Stimulated activated CD8-positive, alpha-beta memory T cell treated with anti-CD3 and anti-CD28 coated beads, Interleukin-4, amount 100 ng/mL, for 1 hour (primary cell): ENCODE measurements at places on chromosomes 1 and 21.

GRCh38 chr1:19169642-19170041 lies 40.4 kb downstream of the UBR4 start:
- DNase-seq, result no peak

DNA sequence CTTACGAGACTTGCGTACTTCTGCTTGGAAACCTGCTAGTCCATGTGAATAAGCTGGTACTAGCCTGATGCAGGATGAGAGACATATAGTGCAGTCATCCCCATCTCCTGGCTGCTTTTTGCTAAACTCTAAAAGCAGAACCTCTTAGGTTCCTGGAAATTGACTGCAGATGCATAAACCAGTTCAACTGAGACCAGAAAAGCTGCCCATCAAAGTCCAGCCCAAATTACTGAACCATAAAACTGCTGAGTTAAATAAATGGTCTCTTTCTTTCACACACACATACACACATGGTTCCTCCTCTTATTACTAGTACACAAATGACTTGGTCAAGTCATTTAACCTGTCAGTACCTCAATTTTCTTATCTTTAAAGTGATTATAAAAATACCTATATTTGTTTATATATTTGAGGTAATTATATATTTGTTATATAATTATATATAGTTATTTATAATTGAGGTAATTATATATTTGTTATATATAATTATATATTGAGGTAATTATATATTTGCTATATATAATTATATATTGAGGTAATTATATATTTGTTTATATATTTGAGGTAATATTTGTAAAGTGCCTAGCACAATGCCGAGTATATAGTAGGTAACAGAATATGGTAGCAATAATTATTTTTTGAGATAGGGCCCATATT lies 25.2 kb upstream of the RABGAP1L start:
- DNase-seq, result no peak

DNA sequence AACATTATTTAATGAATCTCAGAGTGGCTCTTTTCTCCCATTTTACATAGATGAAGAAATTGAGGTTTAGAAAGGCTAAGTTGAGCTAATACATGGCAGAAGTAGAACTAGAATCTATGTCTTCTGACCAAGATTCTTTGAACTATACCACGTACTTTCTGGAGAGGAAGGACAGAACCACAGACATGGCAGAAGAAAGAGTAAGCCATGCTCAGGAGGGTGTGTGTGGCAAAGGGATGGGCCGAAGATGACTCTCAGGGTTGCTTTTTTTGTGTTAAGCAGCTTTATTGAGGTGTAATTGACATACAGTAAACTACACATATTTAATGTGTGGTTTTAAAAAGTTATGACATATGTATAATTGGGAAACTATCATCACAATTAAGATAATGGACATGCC lies 69.5 kb downstream of the PEX14 start:
- no peak for DNase-seq

DNA sequence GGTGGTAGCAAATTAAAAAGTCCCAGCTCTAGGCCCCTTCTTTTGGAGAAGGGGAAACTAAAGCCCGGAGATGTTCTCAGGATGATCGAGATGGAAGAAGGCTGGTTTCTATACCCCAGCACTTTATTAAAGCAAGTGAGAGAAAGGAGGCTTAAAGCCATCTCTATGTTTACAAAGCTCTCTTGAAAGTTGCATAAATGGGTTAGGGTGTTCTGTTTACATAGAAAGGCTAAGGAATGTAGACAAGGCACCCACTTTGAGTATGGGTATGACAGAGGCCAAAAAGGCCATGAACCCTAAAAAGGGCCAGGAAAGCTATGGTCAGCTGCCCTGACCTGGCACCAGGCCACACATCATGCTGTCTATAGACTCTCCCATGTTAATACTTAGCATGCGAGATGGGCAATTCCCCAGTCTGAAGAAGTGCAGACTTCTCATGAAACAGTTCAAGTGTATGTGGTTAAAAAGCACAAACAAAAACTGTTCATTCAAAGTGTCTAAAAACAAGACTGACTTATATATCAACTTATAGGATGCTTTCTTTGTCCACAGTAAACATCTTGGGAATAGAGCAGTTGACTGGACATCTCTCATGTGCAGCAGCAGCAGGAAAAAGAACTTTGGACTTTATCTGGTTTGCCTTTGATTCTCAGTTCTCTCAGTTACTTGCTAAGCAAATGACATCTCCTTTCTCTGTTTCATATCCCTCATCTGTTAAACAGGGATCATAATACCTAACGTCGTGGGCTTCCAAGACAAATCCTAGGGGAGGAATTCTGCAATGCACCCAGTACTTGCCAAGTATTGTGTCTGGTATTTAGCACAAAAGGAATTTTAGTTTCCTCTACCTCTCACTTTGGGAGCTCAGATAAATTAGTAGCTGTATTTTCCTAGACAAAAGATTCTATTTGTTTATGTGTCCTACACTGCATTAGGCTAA lies 521.6 kb downstream of the PLPP3 start:
- DNase-seq, result no peak

GRCh38 chr1:210340311-210340710 lies 11.6 kb downstream of the HHAT start:
- no peak for DNase-seq

- DNase-seq, result no peak
Observed at GRCh38 chr1:154983776-154984466, 777 bp downstream of the FLAD1 start.

DNA sequence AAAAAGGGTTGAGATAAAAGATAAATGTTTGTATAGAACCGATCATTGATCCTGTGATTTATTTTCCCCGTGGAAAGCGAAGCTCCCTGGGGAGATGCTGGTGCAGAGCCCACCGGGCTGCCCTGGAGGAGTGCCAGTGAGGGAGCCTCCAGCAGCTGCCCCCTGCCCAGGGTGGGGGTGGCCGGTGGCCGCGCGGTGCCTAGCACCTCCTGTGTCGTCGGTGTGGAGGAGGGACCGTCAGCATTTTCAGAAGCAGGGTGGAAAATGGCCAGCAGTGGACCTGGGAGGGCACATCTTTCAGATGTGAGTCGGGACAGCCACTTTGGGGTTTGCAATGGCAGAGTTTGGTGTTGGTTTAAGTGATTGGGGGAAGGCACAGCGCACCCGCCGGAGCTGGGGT lies 164.0 kb downstream of the PRDM16 start:
- no peak for DNase-seq

GRCh38 chr1:78834201-78834741 lies 172.3 kb downstream of the ADGRL4 start:
- DNase-seq, result no peak

DNA sequence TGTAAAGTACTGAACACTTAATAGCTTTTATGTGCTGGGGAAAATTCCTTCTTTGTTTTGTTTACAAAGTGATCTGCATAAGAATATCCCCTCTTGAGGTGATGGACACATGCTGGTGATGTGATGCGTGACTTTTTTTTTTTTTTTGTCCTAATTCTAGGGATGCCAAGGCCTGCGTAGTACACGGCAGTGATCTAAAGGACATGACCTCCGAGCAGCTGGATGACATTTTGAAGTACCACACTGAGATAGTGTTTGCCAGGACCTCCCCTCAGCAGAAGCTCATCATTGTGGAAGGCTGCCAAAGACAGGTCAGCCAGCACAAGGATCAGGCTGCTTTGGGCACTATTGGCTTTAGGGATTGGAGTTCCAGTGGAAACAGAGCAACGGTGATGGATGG lies 24.7 kb downstream of the ATP1A1 start:
- no peak for DNase-seq

DNA sequence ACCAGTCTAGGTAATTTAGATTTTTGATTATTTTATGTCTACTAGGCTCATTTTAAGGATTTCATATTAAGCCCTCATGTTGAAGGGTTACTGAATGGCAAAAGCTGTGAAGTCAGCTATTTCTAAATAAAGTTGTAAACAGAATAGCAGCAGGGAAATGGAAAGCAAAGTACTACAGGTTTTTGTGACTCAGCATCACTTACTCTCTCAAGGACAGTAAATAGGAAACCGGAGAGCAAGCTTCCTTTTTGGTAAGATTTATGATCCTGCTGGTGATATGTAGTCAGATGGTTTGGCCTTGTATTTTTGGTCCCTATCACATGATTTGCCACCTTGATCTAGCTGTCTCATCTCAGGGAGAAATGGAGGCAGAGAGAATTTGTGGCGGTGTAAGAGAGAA lies 226.0 kb downstream of the RPS6KC1 start:
- no peak for DNase-seq

DNA sequence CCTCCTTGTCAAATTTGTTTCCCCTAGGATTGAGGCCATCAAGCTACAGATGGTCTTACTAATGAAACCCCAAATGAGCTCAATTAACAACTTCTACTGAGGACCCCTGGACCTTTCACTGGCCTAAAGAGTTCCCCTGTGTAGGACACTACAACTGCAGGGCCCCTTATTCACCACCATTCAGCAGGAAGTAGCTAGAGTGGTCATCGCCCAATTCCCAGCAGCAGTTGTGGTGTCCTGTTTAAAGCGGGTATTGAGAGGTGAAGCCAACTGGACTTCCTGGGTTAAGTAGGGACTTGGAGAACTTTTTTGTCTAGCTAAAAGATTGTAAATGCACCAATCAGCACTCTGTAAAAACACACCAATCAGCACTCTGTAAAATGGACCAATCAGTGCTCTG lies 1466.9 kb downstream of the KCNT2 start:
- no peak for DNase-seq

DNA sequence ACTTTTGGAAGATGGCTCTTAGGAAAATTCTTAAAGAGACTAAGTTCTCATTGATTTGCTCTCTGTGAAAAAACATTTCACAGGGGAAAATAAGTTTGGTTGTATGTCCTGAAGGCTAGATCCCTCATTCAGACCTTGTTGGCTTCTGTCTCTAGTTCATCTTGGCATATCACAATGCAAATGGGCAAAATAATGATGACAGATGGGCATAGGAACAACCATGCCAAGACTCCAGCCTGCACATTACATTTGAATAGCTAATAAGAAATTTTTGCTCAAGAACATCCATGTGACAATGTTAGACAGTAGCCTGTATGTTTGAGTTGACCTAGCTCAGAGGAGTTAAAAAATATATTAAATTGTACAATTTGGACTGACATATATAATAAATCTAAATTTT lies 292.9 kb downstream of the PLA2G4A start:
- DNase-seq, result no peak

DNA sequence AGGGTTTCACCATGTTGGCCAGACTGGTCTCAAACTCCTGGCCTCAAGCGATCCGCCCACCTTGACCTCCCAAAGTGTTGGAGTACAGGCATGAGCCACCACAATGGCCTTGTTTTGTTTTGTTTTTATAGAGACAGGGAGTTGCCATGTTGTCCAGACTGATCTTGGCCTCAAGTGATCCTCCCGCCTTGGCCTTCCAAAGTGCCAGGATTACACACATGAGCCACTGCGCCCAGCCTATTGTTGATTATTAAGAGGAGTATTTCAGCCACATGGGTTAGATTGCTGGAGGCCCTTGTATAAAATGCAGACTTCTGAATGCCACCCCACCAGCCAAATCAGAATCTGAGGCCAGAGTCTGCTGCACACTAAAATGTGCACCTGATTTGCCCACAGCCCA lies 57.2 kb upstream of the ANGPTL1 start:
- no peak for DNase-seq

DNA sequence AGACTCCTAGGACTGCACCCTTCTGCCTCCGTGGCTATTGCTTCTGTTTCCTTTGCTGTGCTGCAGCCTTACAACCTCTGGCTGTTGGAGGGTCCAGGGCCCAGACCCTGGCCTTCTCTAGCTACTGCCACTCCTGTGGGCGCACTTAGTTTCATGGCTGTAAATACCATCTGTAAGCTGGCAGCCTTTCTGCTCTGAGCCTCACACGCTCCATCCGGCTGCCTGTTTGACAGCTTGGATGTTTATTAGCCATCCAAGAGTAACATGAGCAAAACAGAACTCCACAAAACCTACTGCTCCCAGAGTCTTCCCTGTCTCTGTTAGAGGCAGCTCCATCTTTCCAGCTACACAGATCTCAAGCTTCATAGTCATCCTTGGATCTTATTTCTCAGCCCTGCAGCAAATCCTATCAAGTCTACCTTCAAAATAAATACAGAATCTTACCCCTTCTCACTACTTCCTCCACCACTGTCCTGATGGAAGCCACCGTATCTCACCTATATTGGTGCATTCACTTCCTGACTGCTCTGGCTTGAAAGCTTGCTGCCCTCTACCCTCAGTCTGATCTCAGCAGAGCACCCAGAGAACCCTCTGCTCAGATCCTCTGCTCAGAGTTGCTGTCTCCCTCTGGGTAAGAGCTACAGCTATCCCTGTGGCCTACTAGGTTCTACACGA lies 19.1 kb downstream of the SLC25A33 start:
- DNase-seq, result no peak

DNA sequence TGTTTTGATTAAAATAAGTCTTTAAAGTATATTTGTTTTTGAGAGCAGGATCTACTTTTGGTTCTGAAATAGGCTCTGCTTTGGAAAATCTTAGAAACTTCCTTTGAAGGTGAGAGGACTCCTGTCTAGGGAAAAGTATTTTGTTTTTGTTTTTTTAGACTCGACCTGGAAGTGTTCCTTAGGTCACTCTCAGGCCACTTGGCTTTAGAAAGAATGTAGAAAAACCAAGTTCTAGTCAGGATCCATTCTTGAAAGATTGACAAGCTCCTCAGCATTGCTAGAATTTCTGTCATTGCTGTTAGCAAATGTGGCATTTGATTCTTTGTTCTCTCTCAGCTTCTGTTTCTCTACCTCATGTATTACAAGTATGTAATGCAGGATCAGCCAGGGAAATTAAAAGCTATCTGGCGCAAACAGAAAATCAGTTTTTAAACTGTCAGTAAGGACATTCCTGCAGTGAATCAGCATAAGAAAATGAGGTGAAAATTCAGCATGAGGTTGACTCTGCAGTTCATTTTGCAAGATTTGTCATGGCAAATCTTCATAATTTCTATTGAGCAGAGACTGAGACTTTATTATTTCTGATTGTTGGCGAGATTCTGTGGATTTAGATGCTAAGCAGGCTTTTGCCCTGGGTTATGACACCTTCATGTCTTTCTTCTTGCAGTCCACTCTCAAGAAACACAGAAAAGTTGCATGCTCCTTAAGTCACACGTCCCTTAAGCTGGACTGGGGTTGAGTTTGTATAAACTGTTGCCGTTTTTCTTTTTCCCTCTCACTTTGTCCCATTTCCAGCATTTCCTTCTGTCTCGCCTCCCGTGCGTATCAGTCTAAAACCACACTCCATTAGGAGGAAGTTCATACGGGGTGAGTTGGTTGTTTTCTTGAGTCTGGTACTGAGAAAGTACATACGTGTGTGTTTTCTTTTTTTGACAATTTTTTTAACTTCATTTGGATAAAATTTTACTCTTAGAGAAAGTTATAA lies 12.6 kb downstream of the NTPCR start:
- no peak for DNase-seq
